GM12865 (cell line): ENCODE measurements at places on chromosomes 5 and 9.
A peak's percentile ranks its signal among the peaks of the same experiment; 100 is the strongest.

GRCh38 chr5:100623719-100624118, 88.5 kb downstream of the FAM174A start:
- DNase-seq = peak; percentile 53

GRCh38 chr5:138654281-138654867, 79.2 kb upstream of the HSPA9 start:
- peak; percentile 75 for DNase-seq

GRCh38 chr9:109907400-109907799, 127.4 kb downstream of the PALM2AKAP2 start:
- peak; percentile 90 for DNase-seq

DNA sequence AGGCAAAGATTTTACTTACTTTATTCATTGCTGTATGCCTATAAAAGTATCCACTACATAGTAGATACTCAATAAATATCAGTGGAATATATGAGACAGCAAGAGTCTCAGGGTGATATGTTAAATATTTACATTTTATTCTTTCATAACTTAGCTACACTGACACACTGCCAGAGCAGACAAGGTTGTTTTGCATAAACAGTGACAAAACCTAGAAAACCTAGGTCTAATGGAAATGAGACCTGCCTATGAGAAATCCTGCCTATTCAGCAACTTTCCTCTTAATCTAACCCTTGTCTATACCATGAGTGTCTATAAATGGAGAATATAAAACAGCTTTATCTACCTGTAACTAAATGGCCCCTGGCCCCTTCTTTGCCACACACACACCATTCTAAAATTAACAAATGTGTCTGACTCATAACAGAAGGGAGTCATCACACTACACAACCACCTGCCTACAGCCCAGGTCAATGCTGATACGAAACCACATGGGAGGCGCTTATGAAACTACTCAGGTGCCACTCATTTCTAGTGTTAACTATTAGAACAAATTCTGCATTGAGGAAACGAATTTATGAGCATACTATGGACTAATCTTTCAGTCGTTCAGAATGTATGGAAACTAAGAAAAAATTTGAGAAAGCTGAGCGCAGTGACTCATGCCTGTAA, 60.3 kb downstream of the UBAP2 start:
- DNase-seq = peak; percentile 88

DNA sequence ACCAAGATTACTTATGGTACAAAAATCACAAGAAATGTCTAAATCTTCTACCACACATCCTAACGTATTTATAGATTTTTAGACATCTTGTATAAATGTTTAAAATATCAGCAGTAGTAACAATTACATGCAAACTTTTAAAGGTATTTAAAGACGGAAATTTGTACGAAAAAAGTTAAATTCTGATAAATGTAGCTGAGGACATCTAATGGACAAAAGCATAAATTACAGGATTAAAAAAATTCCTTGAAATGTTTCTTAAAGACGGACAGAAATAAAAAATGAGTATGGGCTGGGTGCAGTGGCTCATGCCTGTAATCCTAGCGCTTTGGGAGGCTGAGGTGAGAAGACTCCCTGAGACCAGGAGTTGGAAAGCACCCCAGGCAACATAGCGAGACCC, 15.8 kb downstream of the ERCC8 start:
- DNase-seq = no peak

GRCh38 chr5:175517824-175518450, 39.6 kb downstream of the SFXN1 start:
- no peak for DNase-seq
